ENCODE measurements at places on chromosomes 5 and 9.

- DNase-seq: no peak
- H3K36me3 ChIP-seq: no peaks in the 10 kb centered on the region
- no peaks in the 10 kb centered on the region for H3K27me3 ChIP-seq
- H3K27ac ChIP-seq: no peak overlapping the region
Measured at GRCh38 chr5:114377050-114377844, 15.4 kb downstream of the KCNN2 start.

DNA sequence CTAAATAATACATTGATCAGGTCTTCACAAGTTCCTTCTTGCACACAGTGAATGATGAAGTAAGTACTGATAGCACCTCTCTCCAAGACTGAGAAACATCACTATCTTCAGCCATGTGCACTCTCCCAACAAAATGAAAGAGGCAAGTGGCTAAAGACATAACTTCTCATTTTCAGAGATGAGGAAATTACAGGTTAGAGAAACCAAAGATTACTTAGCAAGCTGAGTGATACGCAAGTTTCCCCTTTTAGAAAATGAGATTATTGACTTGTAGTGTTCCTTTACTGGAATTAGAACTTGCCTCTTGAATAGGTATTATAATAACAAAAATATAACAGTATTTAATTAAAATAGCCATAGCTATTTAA lies 21.6 kb downstream of the CEMIP2 start:
- H3K4me1 ChIP-seq: peaks cover 51% of the 10 kb centered on the region
- H3K27ac ChIP-seq: peak overlapping the region; percentile 58
- no peak for DNase-seq
- no peak overlapping the region for H3K4me3 ChIP-seq
- no peaks in the 10 kb centered on the region for H3K36me3 ChIP-seq
- no peaks in the 10 kb centered on the region for H3K27me3 ChIP-seq

GRCh38 chr5:93320920-93321445 lies 260.0 kb downstream of the NR2F1-AS1 start:
- H3K4me3 ChIP-seq: no peak overlapping the region
- H3K4me1 ChIP-seq: no peaks in the 10 kb centered on the region
- H3K27me3 ChIP-seq: no peaks in the 10 kb centered on the region
- no peak overlapping the region for H3K27ac ChIP-seq

DNA sequence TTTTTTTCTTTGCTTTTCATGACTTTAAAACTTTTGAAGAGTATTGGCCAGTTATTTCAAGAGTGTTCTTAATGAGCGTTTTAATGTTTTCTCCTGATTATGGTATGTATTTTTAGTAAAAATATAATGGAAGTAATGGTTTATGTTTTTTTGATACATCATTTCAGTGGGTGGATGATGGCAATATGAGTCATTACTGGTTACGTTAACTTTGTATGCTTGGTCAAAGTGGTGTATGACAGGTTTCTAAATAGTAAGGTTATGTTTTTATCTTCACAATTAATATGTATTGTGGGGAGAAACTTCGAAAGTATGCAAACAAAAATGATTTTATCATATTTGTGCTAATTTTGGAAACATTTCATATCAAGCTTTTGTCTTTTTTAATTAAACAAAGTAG lies 176.7 kb upstream of the PRDM9 start:
- no peaks in the 10 kb centered on the region for H3K4me1 ChIP-seq
- no peaks in the 10 kb centered on the region for H3K36me3 ChIP-seq
- no peak overlapping the region for H3K27ac ChIP-seq
- no peak overlapping the region for H3K4me3 ChIP-seq
- no peak for DNase-seq

- H3K36me3 ChIP-seq: no peaks in the 10 kb centered on the region
- H3K27me3 ChIP-seq: no peaks in the 10 kb centered on the region
- no peak for DNase-seq
- H3K27ac ChIP-seq: no peak overlapping the region
- H3K4me1 ChIP-seq: peaks cover 57% of the 10 kb centered on the region
Measured at GRCh38 chr5:148913493-148913892, 87.1 kb downstream of the ADRB2 start.

DNA sequence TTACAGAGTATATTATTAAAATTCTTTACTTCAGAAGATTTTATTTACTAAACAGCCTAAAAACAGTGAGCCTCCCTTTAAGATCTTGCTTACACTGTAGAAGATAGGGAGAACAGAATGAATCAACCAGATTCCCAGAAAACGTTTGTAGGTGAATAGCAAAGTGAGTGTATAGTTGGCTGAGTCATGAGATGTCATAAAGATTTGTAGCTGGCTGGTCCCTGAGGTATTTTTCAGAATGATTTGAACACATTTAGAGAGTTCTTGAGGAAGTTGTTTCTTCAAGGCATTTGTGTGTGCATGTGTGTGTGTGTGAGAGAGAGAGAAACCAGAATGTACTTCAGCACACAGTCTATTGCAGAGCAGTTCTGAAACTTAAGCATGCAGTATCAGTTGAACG lies 159.4 kb upstream of the PRR16 start:
- H3K36me3 ChIP-seq: no peaks in the 10 kb centered on the region
- no peak overlapping the region for H3K27ac ChIP-seq
- no peaks in the 10 kb centered on the region for H3K27me3 ChIP-seq
- H3K4me1 ChIP-seq: no peaks in the 10 kb centered on the region
- no peak overlapping the region for H3K4me3 ChIP-seq

- DNase-seq: no peak
- H3K4me3 ChIP-seq: no peak overlapping the region
- no peaks in the 10 kb centered on the region for H3K27me3 ChIP-seq
- H3K36me3 ChIP-seq: no peaks in the 10 kb centered on the region
- no peaks in the 10 kb centered on the region for H3K4me1 ChIP-seq
Measured at GRCh38 chr5:20522905-20523482, 535.0 kb upstream of the CDH18 start.

- no peak overlapping the region for H3K27ac ChIP-seq
- H3K4me1 ChIP-seq: no peaks in the 10 kb centered on the region
- H3K36me3 ChIP-seq: no peaks in the 10 kb centered on the region
- H3K27me3 ChIP-seq: no peaks in the 10 kb centered on the region
- DNase-seq: peak; percentile 64
Measured at GRCh38 chr5:135208903-135209721, 175.1 kb upstream of the PITX1 start.

DNA sequence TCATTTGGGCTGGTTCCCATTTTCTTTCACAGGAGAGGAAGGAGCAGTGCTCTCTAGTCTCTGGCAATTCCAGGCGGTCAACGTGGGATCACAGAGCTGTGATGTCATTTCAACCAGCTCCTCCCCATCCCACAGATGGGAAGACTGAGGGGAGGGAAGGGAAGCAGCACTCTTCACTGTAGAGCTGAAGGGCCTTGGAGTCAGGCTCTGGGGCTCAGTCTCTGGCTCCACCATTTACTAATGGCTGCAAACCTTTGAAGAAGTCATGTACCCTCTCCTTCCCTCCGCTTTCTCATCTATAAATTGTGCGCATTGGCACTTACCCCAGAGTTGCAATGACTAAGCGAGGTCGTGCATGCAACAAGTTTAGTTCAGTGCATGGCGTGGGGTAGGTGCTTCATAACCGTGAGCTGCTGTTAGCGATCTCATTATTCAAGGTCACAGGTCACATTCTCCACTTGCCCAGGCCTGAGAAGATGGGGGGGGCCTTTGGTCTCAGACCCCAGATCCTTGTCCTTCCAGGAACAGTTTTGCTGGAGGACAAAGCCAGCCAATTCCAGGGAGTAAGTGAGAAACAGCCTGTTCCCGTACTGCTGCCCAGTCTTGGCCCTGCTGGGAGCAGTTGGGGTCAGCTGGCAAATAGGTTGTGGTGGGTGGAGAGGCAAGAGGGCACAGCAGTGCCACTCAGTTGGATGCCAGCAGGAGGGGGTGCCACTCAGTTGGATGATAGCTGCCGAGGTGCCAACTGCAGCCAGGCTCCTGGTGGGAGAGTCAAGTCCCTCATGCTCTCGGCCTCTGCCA lies 136.7 kb downstream of the RGS3 start:
- H3K4me1 ChIP-seq: peaks cover 70% of the 10 kb centered on the region
- H3K27me3 ChIP-seq: no peaks in the 10 kb centered on the region
- H3K36me3 ChIP-seq: peaks cover 31% of the 10 kb centered on the region
- peak; percentile 69 for DNase-seq
- H3K27ac ChIP-seq: no peak overlapping the region

DNA sequence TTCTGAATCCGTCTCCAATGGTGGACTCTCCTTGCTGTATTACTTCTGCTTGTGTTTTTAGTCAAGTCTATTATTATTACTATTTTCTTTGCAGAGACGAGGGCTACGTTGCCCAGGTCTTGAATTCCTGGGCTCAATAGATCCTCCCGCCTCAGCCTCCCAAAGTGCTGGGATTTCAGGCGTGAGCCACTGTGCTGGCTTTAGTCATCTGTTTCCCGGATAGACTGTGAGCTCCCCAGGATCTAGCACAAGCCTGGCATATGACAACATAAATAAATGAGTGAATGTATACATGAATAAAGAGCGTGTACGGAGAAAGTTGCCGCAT lies 439 bp upstream of the DDX46 start:
- H3K4me3 ChIP-seq: peak overlapping the region; percentile 99
- H3K4me1 ChIP-seq: peaks cover 20% of the 10 kb centered on the region
- H3K36me3 ChIP-seq: no peaks in the 10 kb centered on the region

GRCh38 chr9:18447131-18447530 lies 26.8 kb upstream of the ADAMTSL1 start:
- no peak for DNase-seq
- H3K36me3 ChIP-seq: no peaks in the 10 kb centered on the region
- no peaks in the 10 kb centered on the region for H3K4me1 ChIP-seq
- no peaks in the 10 kb centered on the region for H3K27me3 ChIP-seq

DNA sequence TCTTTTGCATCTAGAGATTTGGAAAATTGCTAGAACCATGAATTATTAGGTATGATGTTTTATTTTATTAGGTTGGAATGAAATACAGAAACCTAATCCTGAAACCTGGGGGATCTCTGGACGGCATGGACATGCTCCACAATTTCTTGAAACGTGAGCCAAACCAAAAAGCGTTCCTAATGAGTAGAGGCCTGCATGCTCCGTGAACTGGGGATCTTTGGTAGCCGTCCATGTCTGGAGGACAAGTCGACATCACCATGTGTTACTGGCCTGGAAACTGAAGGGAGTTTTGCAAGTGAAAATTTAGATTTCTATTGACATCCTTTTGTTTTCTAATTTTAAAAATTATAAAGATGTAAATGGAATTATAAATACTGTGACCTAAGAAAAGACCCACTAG lies 100.7 kb downstream of the NLN start:
- no peak overlapping the region for H3K27ac ChIP-seq
- H3K27me3 ChIP-seq: no peaks in the 10 kb centered on the region
- H3K4me1 ChIP-seq: no peaks in the 10 kb centered on the region
- no peak for DNase-seq
- no peaks in the 10 kb centered on the region for H3K36me3 ChIP-seq

- H3K27ac ChIP-seq: no peak overlapping the region
- no peaks in the 10 kb centered on the region for H3K4me1 ChIP-seq
- no peaks in the 10 kb centered on the region for H3K27me3 ChIP-seq
- no peak for DNase-seq
- H3K4me3 ChIP-seq: no peak overlapping the region
Measured at GRCh38 chr5:150120062-150120441, 33.7 kb upstream of the CSF1R start.

GRCh38 chr5:31334061-31334860 lies 140.8 kb downstream of the CDH6 start:
- no peak overlapping the region for H3K27ac ChIP-seq
- no peaks in the 10 kb centered on the region for H3K27me3 ChIP-seq
- H3K36me3 ChIP-seq: no peaks in the 10 kb centered on the region
- H3K4me1 ChIP-seq: no peaks in the 10 kb centered on the region

GRCh38 chr5:165201771-165202518 lies 1696.5 kb downstream of the MAT2B start:
- H3K4me1 ChIP-seq: no peaks in the 10 kb centered on the region
- H3K27ac ChIP-seq: no peak overlapping the region
- DNase-seq: no peak
- H3K4me3 ChIP-seq: no peak overlapping the region
- H3K27me3 ChIP-seq: no peaks in the 10 kb centered on the region

DNA sequence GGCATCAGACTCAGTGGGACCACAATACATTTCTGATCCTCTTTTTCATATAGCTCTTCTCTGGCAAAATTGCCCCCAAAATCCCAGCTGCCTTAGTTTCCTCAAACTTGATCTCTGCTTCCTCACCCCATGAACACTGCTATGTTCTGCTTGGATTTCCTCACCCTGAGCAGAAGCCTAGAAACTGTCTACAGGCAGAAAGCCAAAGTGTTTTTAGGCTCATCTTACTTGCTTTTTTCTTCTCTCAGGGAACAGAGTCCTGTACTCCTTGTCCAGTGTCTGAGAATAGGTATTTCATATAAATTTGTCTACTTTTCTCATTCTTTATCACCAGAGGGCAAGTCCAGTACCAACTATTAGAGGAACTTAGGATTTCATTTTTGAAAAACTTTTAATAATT lies 21.5 kb upstream of the UBAP1 start:
- no peaks in the 10 kb centered on the region for H3K36me3 ChIP-seq
- H3K4me1 ChIP-seq: no peaks in the 10 kb centered on the region
- no peaks in the 10 kb centered on the region for H3K27me3 ChIP-seq
- no peak overlapping the region for H3K4me3 ChIP-seq
- no peak for DNase-seq

DNA sequence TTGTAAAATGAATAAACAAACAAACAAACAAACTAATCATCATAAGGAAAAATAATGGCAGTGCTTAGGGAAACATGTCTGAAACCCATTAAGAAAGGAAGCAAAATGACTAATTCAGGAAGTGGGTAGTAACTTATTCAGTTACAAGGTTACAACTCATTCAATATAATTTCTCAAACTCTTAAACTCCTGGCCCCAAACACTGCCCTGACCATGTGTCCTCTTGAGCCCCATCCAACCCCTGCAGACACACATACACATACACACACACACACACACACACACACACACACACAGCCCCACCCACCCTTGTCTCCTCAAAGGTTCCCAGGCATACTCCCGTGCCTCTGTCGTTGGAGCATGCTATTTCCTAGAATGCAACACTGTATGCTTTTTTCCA lies 193.9 kb downstream of the SEC61B start:
- no peaks in the 10 kb centered on the region for H3K36me3 ChIP-seq
- H3K4me3 ChIP-seq: no peak overlapping the region
- DNase-seq: no peak
- H3K4me1 ChIP-seq: no peaks in the 10 kb centered on the region
- no peaks in the 10 kb centered on the region for H3K27me3 ChIP-seq

DNA sequence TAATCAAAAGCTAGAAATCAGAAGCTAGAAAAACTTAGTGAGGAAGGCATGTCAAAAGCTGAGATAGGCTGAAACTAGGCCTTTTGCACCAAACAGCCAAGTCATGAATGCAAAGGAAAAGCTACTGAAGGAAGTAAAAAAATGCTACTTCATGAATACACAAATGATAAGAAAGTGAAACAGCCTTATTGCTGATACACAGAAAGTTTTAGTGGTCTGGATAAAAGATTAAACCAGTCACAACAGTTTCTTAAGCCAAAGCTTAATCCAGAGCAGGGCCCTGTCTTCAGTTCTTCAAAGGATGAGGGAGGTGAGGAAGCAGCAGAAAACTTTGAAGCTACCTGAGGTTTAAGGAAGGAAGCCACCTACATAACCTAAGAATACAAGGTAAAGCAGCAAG lies 102.5 kb upstream of the SH3GL2 start:
- no peaks in the 10 kb centered on the region for H3K4me1 ChIP-seq
- no peak for DNase-seq
- H3K36me3 ChIP-seq: no peaks in the 10 kb centered on the region
- no peak overlapping the region for H3K4me3 ChIP-seq
- no peaks in the 10 kb centered on the region for H3K27me3 ChIP-seq

- H3K4me1 ChIP-seq: no peaks in the 10 kb centered on the region
- no peak overlapping the region for H3K4me3 ChIP-seq
- no peak for DNase-seq
- H3K36me3 ChIP-seq: no peaks in the 10 kb centered on the region
Measured at GRCh38 chr9:16213781-16214515, 656.5 kb downstream of the BNC2 start.

Measured in spleen (tissue), 13 donors.